ENCODE measurements at places on chromosomes 6 and 20. TPM values are rescaled to one million over a fixed set of nuclear protein-coding genes. Genes with fewer than 3 reads are reported as not detected.

DNA sequence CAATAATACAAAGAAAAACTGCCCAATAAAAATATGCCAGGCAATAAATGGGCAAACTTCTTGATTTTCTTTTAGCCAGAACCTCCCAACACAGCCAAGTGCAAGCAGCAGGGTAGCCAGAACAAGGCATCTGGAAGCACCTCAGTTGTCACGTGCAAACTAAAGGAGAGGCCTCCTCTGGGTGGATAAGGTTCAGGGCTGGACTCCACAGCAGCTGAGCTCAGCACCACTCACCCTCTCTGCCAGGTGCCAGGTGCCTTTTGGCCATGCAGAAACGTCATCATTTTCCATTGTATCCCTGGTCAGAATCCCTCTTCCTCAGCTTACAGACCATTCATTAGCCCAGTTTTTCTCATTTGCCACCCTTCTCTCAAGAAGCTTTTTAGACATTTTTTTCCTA lies 52.7 kb downstream of the SOD2 start:
- no peaks in the 10 kb centered on the region for H3K4me1 ChIP-seq
- H3K36me3 ChIP-seq, result no peaks in the 10 kb centered on the region
- H3K27ac ChIP-seq, result no peak overlapping the region

DNA sequence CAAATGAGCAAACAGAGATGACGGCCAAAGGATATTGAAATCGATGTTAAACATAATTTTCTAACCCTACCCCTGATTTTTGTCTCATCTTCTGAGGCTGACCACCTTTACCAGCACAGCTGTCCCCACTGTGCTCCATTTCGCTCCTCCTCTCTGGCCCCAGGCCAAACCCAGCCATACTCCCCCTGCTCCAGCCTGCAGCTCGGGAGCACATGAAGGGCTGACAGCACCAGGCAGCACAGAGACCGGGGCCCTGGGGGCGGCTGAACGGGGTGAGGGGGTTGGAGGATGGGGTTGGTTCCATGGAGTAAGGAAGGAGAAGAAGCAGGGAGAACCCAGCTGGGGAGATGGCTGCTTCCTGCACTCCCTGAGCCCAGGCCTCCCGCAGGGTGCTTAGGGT lies 3.2 kb upstream of the NCR2 start:
- H3K4me1 ChIP-seq, result peaks cover 25% of the 10 kb centered on the region
- no peaks in the 10 kb centered on the region for H3K36me3 ChIP-seq
- no peak overlapping the region for H3K27ac ChIP-seq

GRCh38 chr6:53202052-53202451 lies 53.4 kb upstream of the GCM1 start:
- H3K4me3 ChIP-seq, result no peak overlapping the region
- no peaks in the 10 kb centered on the region for H3K27me3 ChIP-seq
- no peaks in the 10 kb centered on the region for H3K36me3 ChIP-seq
- no peaks in the 10 kb centered on the region for H3K4me1 ChIP-seq
- H3K27ac ChIP-seq, result no peak overlapping the region

DNA sequence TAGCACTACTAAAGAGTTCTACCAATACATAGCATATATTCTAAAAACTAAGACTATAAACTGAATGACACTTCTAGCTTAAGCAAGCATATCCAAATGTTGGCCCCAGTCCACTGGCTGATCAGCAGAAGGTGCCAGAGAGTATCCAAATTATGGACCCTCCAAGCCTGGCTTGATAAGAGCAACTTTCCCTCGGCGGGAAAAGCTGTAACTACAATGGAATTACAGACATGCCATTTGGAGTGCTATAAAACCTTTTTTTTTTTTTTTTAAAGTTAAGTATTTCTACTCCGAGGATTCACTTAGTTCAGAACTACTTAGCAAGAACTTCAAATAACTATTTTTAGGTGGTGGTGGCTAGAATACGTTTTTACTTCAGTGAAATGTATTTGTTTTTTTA lies 94.6 kb downstream of the EPB41L2 start:
- DNase-seq, result no peak
- peak overlapping the region; percentile 17 for H3K27ac ChIP-seq

DNA sequence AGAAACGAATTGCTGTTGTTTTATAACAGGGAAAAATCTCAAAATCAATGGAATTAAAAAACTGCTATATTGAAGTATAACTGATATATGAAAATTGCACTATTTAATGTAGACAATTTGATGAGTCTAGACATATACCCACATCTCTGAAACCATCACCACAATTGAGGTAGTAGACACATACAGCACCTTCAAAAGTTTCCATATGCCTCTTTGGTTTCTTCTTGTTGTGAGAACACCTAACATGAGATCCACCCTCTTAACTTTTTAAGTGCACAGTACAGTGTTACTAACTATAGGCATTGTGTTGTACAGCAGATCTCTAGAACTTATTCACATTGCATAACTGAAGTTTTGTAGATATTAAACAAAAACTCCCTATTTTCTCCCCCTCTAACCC lies 14.0 kb upstream of the SLC17A5 start:
- H3K36me3 ChIP-seq, result no peaks in the 10 kb centered on the region
- H3K4me1 ChIP-seq, result peaks cover 4% of the 10 kb centered on the region

GRCh38 chr6:159229651-159230051 lies 60.5 kb downstream of the FNDC1 start:
- no peak overlapping the region for H3K27ac ChIP-seq
- no peak for DNase-seq
- H3K4me1 ChIP-seq, result peaks cover 2% of the 10 kb centered on the region
- H3K27me3 ChIP-seq, result peaks cover 77% of the 10 kb centered on the region
- H3K4me3 ChIP-seq, result no peak overlapping the region

DNA sequence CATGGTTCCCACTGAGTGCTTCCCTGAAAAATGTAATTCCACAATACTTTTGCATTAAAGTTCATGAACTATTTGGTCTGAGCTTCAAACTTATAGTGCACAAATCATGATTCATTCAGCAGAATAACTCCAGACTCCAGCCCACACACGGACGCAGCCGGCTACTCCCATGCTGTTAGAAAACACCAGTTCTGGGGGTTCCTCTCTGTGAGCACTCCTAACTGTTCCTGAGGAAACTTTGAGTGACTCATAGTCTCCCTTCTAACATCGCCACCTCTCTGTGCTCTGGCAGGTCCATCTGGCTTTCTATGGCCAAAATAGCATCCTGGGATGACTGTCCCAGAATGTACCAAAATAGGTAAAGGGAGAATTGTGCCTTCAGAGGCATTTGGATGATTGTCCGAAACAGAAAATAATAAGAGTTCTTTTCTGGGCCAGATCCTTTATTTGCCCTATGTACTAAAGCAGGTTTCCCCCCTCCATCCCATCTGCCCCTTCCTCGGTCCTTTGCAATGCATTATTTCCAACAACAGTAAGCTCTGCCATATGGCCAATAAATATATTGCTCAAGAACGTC lies 32.3 kb upstream of the LY86 start:
- H3K4me1 ChIP-seq, result peaks cover 36% of the 10 kb centered on the region
- DNase-seq, result no peak
- H3K4me3 ChIP-seq, result no peak overlapping the region
- no peaks in the 10 kb centered on the region for H3K36me3 ChIP-seq

DNA sequence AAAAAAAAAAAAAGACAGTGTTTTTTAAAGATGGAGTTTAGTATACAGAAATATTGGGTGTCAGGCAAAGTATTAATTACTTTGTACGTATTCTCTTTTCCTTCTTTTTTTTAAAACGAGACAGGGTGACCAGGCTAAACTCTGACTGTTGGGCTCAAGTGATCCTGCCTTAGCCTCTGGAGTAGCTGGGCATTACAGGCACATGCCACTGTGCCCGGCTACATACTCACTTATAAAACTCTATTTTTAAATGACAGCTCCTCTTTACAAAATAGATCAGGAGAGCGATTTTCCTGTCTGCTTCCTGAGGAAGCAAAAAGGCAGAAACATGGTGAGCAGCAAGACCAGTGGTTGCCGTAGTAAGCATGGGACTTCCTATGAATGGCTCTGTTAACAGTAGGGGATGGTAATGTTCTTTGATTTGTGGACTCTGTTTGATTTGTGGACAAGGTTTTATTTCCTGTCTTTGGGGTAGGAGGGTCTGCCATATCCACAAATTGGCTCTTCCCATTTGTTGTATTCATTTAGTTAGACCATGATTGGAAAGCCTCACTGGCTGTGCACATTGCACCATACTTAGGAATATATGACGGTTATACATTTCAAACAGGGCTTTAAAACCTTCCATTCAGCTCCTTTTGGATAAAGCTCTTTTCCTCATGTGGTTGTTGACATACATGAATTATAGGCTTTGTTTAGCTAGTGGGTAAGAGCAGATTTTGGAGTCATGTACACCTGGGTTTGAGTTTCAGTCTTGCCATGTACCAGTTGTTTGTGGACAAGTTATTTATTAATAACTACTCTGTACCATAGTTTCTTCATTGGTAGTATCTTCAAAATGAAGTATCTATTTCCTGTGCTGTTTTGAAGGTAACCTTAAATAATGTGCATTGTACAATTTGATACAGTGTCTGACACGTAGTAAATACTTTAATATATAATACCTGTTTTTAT lies 45.1 kb downstream of the PTPRA start:
- DNase-seq, result no peak
- no peak overlapping the region for H3K27ac ChIP-seq

DNA sequence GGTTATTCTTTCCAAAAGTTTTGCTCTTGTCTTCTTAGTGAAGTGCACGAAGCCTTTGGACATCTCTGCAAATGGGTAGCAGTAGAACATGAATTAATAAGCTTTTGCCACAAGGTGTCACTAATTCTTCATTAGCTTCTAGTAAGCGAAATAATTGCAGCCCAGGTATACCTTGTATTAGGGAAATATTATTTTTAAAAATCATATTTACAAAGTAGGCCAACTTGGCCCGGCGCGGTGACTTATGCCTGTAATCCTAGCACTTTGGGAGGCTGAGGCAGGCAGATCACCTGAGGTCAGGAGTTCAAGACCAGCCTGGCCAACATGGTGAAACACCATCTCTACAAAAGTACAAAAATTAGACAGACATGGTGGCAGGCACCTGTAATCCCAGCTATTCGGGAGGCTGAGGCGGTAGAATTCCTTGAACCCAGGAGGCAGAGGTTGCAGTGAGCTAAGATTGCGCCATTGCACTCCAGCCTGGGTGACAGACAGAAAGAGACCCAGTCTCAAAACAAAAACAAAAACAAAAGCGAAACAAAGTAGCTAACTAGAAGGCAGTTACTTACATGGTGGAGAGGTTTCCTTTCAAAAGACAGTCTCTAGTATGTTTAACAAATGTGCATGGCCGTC lies 8.8 kb upstream of the RSPH3 start:
- DNase-seq, result no peak
- H3K36me3 ChIP-seq, result no peaks in the 10 kb centered on the region
- H3K4me1 ChIP-seq, result peaks cover 4% of the 10 kb centered on the region
- H3K27ac ChIP-seq, result no peak overlapping the region
- H3K4me3 ChIP-seq, result no peak overlapping the region

- H3K36me3 ChIP-seq, result peaks cover 27% of the 10 kb centered on the region
- DNase-seq, result no peak
- no peaks in the 10 kb centered on the region for H3K27me3 ChIP-seq
- H3K4me3 ChIP-seq, result no peak overlapping the region
- no peak overlapping the region for H3K27ac ChIP-seq
- H3K4me1 ChIP-seq, result no peaks in the 10 kb centered on the region
Observed at GRCh38 chr20:50136822-50137599, 16.5 kb downstream of the PEDS1 start.

DNA sequence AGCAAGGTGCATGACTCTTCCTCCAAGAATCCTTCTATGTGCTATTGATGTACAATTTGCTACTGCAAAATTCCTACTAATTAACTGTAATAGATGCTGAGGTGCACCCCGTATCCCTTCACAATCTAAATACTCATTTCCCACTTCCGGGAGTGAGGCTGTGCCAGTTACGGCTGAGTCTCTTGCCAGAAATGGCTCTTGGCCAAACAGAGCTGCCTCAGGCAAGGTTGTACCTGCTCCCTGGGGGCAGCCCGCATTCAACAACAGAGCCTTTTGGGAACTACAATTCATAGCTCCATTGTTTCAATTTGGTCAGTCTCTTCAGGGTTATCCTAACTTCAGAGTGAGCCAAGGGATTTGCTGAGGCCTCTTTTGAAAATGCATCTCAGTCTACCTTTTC lies 789.8 kb upstream of the MAP3K7 start:
- peaks cover 26% of the 10 kb centered on the region for H3K27me3 ChIP-seq
- no peak for DNase-seq
- no peak overlapping the region for H3K4me3 ChIP-seq

GRCh38 chr6:22025468-22026163 lies 271.2 kb downstream of the PRL start:
- no peak for DNase-seq
- peaks cover 10% of the 10 kb centered on the region for H3K36me3 ChIP-seq
- no peaks in the 10 kb centered on the region for H3K27me3 ChIP-seq
- H3K4me3 ChIP-seq, result no peak overlapping the region

GRCh38 chr6:40844246-40844645 lies 194.8 kb downstream of the UNC5CL start:
- H3K4me3 ChIP-seq, result no peak overlapping the region
- DNase-seq, result no peak
- no peaks in the 10 kb centered on the region for H3K36me3 ChIP-seq
- H3K27me3 ChIP-seq, result peaks cover 35% of the 10 kb centered on the region
- peaks cover 24% of the 10 kb centered on the region for H3K4me1 ChIP-seq

DNA sequence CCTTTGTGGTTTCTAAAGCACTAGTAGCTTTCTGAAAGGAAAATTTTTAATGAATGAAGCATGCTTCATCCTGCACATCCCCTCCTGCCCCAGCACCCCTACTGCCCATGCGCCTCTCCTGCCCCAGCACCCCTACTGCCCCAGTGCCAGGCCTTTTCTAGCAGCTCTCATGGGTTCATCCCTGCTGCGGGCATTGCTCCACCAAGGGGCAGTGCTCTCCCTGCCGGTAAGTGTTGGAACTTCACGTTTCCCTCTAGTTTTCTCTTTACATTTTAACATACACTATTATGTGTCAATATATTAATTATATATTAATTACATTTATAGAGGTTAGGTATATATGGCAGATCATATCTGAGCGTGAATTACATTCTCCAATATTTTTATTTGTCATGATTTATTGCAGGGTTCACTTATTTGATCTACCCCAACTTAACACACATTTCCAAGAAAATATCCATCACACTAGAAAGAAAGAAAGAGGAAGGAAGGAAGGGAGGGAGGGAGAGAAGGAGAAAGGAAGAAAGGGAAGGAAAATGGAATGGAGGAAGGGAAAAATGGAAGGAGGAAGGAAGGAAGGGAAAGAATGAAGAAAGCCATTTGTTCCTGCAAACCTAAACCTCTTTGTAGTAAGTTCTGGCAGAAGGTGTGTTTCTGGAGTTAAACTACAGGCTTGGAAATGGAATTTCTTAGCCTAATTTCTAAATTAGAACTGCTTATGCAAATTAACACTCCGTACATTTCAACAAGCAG lies 46.8 kb downstream of the CEP43 start:
- H3K27ac ChIP-seq, result no peak overlapping the region
- no peak overlapping the region for H3K4me3 ChIP-seq
- no peaks in the 10 kb centered on the region for H3K4me1 ChIP-seq
- no peaks in the 10 kb centered on the region for H3K27me3 ChIP-seq
- peaks cover 9% of the 10 kb centered on the region for H3K36me3 ChIP-seq

Gene DNMT3B
- 7.5 TPM for total RNA-seq

Gene AVP
- not detected for total RNA-seq

Gene PROCR
- total RNA-seq, result 4.0 TPM

Gene PHACTR1
- total RNA-seq, result 2.0 TPM

Gene ENTPD6
- 67.8 TPM for total RNA-seq

Gene SIRPB1
- 0.93 TPM for total RNA-seq

Gene ARID1B
- total RNA-seq, result 137 TPM

Gene FNDC1
- 0.40 TPM for total RNA-seq

Gene NKX2-2
- not detected for total RNA-seq

Gene RHAG
- not detected for total RNA-seq

Gene MROH8
- total RNA-seq, result 4.9 TPM

Gene ZNF337
- total RNA-seq, result 23.9 TPM

Data from mesothelial cell of epicardium (in vitro differentiated cells).